EH (cell line): ENCODE measurements at places on chromosomes 2 and 18.

GRCh38 chr18:189254-189653 is 30.9 kb downstream of the USP14 start:
- DNase-seq: no peak

DNA sequence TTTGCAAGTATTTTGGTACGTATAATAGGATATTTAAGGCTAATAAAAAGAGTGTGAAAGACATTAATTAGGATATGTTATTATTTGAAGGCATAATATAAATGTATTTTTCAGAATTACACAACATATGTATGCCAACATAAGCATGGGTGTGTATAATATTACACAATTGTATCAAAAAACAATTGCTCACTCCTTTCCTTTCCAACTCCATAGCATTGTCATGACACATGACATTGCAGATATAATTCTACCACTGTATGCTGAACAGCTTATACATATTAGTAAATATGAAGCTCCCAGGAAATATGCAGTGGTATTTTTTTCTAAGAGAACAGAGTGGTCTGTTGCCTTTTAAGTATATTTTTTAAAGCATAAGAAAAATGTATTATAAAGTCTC is 593.1 kb downstream of the TMX3 start:
- peak; percentile 40 for DNase-seq

GRCh38 chr18:12841070-12841469 is 43.0 kb downstream of the PTPN2 start:
- no peak for DNase-seq

GRCh38 chr2:187478719-187479118 is 30.7 kb upstream of the CALCRL start:
- no peak for DNase-seq

- DNase-seq: no peak
These were observed 34.1 kb upstream of the FAP start for GRCh38 chr2:162277381-162277780.

DNA sequence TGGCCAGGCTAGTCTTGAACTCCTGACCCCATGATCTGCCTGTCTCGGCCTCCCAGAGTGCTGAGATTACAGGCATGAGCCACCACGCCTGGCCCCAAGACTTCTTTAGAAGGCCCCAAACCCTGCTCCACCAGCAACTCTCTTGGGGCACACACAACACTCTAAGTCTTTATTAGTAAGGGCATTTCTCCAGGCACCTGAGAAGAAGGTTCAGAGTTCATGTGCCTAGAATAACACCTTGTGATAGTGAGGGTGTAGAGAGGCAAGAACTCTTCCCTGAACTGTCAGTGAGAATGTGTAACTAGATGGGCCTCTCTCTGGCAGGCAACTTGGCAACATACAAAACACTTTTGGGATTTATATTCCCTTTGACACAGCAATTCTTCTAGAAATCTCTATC is 43.8 kb downstream of the SH2D6 start:
- DNase-seq: no peak

- DNase-seq: no peak
These were observed 27.5 kb downstream of the SMCHD1 start for GRCh38 chr18:2683055-2683454.

GRCh38 chr2:234258562-234259141 is 208.2 kb downstream of the SPP2 start:
- no peak for DNase-seq

DNA sequence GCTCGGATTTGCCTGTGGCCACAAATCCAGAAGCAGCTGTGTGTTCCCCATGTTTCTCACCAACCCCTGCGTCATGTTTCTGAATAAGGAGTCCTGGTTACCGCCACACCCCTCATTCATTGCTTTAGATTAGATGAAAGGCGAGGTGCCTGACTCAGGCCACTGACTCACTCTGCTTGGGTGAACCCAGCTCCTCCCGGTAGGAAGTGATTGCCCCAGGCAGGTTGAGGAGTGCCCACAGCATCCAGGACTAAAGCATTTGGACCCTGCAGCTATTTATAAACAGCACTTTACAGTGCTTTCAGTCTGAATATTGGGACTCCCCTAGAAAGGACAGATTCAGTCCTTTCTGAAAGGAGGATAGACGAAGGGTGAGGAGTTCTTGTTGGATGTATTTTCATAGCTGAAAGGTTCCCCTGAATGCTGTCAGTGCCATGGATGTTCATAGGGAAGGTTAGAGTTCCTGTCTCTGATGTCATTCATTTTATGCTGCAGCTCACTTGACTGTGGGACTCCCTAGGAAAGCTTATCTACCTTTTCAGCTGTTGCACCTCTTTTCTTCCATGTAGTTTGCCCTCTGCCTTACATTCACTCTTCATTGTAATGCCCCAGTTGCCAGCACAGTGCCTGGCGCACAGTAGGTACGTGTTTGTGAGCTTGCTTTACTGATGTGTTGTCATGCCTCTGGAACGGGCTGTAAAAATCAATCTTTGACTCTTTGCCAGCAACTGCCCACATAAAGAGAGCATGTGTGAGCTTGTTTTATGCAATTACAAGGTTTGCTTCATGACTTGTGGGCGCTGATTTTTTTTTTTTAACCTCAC is 14.9 kb downstream of the ITGA6 start:
- peak; percentile 91 for DNase-seq

DNA sequence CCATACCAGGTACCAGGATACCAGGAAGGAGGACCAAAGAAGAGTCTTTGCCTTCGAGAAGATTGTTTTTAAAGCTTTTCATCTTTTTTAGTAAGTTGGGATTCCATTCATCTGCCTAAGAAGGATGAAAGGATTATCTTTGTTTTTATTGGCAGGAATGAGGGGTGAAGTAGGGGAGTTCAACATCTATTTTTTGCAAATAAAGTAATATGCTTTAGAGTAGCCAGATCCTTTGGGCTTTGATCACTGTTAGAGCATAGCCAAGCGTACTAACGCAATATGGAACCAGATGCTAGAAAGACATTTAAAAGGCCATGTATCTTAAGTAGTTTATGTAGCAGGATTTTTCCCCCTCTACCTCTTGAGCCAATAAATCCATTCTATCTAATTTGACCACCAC is 133.0 kb downstream of the PRPF40A start:
- DNase-seq: no peak

DNA sequence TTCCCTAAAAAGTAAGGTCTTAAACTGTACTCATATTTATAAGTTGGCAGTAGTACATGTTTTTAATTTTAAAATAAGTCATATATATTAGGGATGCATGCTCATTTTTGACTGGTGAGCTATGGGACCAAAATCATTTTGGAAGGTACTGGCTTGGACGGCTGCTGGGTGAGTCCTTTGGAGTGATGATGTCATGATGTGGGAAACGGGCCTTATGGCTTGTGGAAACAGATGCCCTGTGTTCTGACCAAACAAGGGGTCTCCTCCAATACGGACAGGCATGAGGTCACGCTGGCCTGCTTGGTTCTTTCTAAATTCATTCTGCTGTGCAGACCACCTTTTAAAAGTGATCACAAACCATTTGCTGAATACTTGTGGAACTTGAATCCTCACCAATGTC is 109.2 kb upstream of the MGAT5 start:
- peak; percentile 7 for DNase-seq

- peak; percentile 73 for DNase-seq
These were observed 223.1 kb upstream of the PARD3B start for GRCh38 chr2:204321910-204322751.

DNA sequence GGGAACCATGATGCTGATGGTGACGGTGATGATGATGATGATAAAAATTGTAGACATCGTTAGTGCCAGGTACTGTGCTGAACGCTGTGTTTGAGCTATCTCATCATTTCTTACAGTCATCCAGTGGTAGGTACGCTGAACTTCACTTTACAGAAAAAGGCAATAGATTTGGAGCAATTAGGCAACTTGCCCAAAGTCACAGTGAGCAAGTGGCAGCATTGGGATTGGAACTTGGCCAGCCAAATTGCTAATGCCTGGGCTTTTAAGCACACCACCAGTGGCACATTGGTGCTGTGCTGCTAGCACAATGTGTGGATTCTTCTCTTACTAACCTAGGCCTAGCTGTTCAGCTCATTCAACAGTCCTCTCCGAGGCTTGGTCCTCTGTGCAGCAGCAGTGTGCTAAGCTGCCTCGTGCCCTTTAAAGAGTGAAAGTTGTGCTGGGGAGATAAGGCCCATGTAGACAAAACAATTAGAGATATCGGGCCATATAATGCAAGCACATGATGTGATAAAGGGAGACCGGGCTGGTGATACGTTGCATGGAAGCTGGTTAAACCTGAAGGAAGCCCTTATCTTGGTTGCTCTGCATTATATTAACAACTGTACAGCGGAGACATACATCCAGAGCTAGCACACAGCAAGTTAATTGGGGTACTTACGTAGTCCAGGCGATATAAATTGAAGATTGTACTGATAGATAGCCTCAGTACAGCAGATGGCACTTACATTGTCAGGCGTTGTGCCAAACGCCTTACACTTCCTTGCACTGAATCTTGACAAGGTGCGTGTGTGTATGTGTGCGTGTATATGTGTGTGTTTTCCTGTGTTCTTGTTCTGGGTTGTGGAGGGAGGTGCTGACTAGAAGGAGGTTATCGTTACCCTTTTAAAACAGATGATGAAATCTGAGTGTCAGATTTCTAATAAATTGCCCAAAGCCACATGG is 28.4 kb downstream of the HK2 start:
- no peak for DNase-seq

DNA sequence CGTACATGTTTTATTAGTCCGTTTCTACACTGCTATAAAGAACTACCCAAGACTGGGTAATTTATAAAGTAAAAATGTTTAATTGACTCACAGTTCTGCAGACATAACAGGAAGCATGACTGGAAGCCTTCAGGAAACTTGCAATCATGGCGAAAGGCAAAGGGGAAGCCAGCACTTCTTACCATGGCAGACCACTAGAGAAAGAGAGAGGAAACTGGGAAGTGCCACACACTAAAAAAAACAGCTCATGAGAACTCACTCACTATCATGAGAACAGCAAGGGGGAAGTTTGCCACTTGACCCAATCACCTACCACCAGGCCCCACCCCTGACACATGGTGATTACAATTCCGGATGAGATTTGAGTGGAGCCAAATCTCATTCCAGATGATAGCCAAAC is 466.2 kb downstream of the IRS1 start:
- DNase-seq: no peak

DNA sequence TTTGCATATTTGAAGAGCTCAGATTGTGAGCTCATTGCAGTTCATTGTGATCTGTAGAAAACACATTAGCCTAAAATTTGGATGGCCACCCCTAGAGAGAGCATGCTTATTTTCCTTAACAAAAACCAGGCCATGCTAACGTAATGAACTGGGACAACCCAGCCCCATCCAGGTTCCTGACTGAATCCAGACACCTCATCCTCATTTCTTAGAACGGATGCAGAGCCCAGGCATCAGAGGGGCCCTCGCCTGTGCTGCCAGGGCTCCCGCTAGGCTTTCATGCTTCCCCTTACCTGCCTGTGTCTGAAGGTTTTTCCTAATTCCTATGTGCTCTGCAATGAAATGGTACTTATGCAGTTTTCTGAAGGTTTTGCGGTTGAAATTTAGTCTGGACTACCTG is 171.1 kb downstream of the CCDC102B start:
- DNase-seq: no peak

GRCh38 chr2:70498054-70498453 is 55.6 kb downstream of the TGFA start:
- no peak for DNase-seq

GRCh38 chr2:183630964-183631363 is 506.7 kb downstream of the NUP35 start:
- DNase-seq: no peak

DNA sequence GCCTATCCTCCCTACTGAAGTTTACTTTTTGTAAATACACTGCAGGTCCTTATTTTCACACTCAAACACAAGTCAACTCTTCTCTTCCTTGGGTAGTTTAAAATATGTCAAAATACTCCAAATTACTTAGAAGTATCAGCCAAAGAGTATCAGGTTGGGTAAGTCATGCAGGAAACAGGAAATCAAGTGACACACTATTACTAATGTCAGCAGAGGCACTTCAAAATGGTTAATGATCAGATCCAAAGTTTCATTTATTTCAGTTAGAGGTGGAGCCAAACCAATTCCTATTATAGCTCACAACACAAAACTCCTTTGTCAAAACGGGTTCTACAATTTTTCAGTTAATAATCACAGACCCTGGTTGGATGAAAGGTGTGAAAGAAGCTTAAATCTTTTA is 54.2 kb downstream of the DLGAP1 start:
- DNase-seq: no peak
